ENCODE measurements at places on chromosomes 12 and 14.

- DNase-seq = peak; percentile 74
These were observed 25.9 kb downstream of the NOC4L start for GRCh38 chr12:132170094-132170636.

- no peak for DNase-seq
These were observed 123.3 kb upstream of the SFSWAP start for GRCh38 chr12:131587565-131587964.

GRCh38 chr14:68492381-68493151 is 300.3 kb downstream of the ZFP36L1 start:
- DNase-seq = no peak

DNA sequence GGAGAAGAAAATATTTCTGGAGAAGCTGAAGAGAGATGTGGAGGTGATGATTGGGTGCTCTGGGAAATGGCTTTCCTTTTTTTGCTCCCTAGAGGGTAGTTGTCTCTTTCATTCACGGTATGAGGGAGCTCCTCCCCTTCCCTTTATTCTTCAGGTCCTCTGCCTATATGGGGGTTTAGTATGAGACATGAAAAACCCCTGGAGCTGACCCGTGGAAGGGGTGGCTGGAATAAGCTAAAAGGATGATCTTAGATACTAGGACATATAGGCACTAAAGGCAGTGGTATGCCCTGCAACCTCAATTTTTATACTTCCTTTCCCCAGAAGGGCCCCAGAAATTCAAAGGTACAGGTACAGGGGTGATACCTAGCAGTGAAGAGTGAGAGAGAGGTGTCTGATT is 4.2 kb upstream of the DTX3 start:
- no peak for DNase-seq

DNA sequence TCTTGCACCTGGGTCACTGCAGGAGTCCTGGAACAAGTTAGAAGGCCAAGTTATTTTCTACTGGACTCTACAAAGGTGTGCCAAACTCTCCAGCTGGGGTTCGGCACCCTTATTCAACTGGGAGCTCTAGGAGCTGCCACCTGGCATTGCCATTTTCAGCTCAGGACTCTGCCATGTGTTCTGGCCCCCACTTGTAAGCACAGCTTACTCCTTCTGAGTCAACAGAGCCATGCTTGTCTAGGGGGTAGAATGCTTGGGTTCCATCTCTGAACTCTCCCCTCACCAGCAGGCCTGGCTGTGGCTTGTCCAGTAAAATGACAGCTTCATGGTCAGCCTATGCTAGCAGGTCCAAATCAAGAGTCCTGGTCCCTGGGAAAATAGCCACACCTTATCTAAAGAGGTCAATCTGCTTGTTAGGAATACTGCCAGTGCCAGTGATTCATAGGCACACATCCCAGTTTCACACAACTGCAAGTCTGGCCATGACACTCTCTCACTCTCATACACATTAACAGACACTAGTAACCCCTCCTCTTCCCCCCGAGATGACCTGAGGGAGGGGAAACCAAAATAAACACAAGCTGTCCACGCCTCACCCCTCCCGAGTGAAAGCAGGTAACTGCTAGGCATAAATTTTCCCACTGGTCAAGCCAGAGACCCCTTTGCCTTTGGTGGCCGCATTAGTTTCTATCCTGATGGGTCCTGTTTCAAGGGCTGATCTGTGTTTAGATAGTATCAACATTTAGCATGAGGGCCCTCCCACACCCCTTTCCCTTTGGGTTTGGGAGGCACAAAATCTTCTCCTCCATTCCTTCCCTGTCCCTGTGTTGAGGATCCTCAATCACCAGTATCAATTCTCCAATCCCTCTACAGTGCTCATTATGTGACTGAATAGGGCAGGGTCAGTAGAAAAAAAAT is 182.3 kb upstream of the GZMB start:
- DNase-seq = no peak

DNA sequence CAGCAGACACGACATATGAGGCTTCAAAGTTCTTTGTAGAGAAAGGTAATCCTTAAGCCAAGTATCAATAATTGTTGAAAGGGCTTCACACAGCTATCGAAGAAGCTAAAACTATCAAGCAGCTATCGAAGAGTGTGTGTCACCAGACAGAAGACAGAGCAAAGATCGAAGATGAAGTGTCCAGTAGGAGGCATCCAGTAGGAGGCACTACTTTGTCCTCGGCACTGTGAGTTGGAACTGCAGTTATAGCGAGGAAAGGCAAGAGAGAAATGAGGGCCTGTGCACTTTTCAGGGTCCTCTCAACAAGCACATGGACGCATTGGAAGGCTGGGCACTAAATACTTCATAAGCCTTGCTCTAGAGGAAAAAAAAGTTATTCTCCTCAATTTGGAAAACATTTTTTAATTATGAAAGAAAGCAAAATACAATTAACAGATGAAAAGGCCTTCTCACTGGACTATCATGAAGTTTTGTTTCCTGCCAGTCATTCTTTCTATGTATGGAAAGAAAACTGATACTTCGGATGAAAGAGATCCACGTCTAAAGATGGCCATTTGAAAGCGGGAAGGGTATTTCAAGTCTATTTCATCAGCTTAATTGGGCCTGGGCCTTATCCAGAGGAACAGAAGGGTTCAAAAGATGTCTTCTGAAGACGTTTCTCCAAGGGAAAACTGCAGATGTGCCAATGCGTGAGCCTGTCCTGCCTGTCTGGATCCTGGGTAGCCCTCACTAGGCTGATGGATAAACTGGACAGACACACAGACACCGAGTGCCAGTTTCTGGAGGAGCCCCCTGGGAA is 174.5 kb downstream of the CALM1 start:
- DNase-seq = no peak

- no peak for DNase-seq
These were observed 309.0 kb downstream of the VRK1 start for GRCh38 chr14:97106166-97106565.

DNA sequence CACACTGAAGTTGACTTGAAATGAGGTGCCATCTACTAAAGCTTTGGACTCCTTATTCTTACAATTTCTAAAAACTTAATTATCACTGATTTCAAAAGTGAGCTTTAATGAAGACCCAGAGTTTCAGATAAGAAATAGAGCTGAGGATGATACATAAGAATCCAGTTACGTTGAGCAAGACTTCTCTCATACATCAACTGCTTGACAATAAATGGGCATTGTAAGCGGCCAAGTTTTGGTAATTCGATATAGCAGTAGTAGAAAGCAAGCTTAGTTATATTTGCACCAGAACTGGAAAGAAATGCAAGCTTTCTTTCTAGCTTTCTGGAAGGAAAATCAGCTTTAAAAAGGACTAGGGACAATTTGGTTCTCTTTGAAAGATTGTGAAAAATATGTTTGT is 1359.6 kb downstream of the FSCB start:
- no peak for DNase-seq

DNA sequence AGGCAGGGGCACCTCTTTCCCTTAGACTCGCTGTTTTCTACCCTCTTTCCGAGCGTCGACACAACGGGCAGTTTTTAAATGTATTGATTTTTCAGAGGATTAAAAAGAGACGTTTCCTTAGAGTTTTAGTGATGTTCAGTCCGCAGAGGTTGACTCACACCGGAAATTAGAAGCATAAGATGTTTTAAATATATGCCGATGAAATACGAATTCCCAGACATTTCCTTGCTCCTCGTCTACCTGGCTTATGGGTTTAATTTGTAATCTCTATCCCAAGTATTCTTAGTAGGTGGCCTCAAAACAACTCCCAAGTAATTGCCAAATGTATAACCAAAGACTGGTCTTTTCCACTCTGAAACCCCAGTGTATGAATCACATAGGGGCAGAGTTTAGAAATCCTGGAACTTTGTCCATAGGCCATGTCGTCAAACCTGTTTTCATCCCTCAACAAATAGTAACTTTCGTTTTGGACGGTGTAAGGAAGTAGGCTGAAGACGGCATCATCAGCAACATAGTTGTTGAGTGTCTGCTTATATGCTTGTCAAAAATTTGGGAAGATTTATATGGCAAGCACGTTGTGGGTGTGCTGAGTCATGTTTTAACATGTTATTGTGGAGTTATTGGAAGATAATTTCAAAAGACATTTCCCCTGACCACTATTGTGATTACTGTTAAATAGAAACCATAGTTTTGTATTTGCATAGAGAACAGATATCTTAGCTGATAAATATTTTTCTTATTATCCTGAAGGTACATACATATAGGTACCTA is 824 bp downstream of the TBK1 start:
- DNase-seq = peak; percentile 88

DNA sequence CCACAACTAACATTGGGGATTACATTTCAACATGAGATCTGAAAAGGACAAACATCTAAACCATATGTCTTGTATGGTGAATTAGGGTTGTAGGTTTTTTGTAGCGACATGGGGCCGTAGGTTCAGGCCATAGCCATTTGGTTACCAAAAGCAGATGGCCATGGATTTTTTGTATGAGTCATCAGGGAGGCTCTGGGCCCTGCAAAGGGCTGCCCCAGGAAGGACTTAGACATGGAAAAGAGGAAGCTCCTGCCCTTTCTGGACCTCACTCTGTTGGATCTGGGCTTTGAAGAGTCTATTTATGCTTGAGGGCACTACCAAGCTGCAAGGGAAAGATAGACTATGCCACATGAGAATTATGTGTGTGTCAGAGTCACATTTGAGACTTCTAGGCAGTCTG is 89.3 kb upstream of the DHRS4 start:
- no peak for DNase-seq

- no peak for DNase-seq
These were observed 1316.9 kb upstream of the SEL1L start for GRCh38 chr14:82850576-82850975.

GRCh38 chr14:39491134-39491571 is 58.9 kb upstream of the FBXO33 start:
- DNase-seq = peak; percentile 22

DNA sequence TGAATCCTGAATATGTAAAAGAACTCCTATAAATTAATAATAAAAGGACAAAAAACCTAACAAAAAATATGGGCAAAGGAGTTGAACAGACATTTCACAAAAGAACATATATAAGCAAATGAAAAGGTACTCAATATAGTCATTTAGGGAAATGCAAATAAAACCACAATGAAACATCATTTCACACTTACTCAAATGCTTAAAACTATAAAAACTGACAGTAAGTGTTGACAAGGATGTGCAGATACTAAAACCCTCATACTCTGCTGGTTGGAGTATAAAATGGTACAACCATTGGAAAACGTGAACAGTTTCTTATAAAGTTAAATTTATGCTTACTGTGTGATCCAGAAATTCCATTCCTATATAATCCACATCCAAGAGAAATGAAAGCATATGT is 247.1 kb downstream of the GXYLT1 start:
- DNase-seq = no peak

- no peak for DNase-seq
These were observed 105.2 kb upstream of the TMCC3 start for GRCh38 chr12:94755598-94755997.

DNA sequence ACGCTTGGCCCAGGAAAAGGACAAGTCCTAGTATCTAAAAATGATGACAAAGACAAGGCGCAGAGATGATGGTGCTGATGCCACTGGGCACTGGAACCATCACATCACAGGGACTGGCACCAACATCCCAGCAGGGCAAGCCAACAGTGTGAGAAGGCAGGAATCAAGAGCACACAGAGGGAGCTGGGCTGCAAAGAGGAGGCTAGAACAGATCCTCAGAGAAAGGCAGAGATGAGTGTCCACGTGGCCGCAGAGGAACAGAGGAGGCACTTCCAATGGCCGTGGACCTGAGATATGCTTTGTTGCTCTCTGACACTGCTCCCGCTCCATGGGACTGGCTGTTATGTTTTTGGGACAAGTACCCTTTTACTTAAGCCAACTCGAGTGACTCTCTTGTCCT is 17.9 kb downstream of the FOXN3 start:
- no peak for DNase-seq

GRCh38 chr14:60064491-60065072 is 27.1 kb upstream of the PCNX4 start:
- peak; percentile 57 for DNase-seq

DNA sequence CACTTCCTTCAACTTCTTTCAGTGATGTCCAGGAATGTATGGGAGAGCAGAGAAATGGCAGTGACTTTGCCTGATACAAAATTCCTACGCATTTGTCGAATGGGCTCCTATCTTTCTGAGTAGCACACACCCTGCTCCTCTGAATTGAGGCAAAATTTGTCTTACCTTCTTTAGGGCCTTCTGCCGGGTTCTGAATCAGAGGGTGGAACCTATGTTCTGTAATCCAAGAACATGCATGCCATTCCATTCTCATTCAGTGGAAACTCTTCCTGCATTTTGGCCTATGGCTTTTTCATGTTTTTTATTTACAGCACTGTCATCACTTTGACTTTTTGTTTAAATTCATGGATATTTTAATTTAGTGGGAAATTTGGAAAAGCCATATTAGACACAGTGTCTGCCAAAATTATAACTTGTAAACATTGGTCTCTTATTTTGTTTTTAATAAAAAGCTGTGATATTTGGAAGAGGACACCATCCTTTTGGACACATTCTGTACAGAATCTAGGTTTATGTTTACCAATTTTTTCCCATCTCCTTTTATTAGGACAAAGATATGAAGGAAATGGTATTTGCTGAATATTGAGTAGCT is 402.2 kb upstream of the FAR2 start:
- no peak for DNase-seq

GRCh38 chr12:15208871-15209656 is 12.2 kb downstream of the RERG start:
- DNase-seq = peak; percentile 75

- DNase-seq = no peak
These were observed 18.1 kb upstream of the EIF5 start for GRCh38 chr14:103315941-103316340.

DNA sequence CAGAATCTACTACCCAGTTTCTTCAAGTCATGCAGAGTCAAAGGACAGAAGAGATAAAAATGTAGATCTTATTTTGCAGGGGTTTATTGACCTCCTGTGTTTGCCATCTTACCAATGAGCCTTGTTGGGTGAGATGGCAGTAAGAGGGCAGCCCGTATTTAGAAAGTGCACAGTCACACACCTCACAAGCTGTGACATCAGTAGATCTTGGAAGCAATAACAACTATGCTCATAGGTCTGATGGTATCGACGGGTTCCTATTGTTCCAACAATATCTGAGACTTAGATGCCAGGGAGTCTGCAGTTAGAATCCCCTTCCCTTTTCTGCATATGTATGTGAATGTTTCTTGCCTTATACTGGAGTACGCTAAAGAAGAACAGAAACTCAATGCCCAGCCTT is 189.0 kb upstream of the DYRK2 start:
- no peak for DNase-seq

DNA sequence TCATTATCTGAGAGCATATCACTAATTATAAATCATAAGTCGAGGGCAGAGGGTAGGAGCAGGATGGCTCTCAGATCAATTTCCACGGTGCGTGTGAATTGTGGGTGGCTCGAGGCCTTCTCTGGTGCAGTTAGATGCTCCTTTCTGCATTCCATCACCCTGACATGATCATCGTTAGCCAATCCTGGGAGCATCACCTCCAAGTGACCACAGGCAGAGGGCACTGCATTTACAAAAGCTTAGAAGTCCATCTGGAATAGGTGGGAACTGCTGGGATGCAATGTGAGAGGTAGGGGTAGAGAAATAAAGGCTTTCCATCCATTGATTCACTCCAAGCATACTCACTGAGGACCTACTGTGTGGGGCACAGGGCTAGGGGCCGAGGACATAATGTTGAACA is 538.2 kb upstream of the TBX3 start:
- DNase-seq = no peak

Measured in HCEC 1CT (cell line).